ENCODE measurements at places on chromosomes 4 and X.

- no peak for DNase-seq
These were observed 34.2 kb upstream of the ZNF518B start for GRCh38 chr4:10491401-10491800.

- DNase-seq, result no peak
These were observed 5.2 kb downstream of the NLGN4X start for GRCh38 chrX:6223516-6223915.

DNA sequence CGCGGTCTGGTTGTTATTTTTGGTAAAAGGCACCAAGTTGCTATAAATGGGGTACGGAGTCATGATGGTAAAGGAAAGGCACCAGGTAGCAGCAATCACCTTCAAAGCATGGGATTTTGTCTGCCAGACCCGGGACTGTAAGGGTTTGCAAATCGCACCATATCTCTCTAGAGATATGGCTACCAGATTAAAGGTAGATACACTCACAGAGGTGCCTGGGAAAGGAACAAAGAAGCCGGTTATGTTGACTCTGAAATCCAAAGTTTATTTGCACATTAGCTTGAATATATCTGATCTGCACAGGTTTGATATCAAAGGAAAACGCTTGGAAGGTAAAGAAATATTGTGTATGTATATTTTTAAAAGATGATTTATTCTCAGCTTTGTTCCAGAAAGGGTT is 4.6 kb downstream of the CCKAR start:
- DNase-seq, result no peak

GRCh38 chrX:132505116-132505515 is 16.3 kb upstream of the MBNL3 start:
- no peak for DNase-seq

DNA sequence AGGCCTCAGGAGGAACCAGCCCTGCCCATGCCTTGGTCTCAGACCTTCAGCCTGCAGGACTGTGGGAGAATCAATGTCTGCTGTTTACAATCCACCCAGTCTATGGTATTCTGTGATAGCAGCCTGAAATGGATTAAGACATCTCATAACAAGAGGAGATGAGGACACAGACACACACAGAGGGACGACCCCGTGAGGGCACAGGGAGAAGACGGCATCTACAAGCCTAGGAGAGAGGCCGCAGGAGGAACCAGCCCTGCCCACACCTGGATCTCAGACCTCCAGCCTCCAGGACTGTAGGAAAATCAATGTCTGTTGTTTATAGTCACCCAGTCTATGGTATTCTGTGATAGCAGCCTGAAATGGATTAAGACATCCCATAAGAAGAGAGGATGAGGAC is 3.3 kb downstream of the SLC25A6 start:
- no peak for DNase-seq

DNA sequence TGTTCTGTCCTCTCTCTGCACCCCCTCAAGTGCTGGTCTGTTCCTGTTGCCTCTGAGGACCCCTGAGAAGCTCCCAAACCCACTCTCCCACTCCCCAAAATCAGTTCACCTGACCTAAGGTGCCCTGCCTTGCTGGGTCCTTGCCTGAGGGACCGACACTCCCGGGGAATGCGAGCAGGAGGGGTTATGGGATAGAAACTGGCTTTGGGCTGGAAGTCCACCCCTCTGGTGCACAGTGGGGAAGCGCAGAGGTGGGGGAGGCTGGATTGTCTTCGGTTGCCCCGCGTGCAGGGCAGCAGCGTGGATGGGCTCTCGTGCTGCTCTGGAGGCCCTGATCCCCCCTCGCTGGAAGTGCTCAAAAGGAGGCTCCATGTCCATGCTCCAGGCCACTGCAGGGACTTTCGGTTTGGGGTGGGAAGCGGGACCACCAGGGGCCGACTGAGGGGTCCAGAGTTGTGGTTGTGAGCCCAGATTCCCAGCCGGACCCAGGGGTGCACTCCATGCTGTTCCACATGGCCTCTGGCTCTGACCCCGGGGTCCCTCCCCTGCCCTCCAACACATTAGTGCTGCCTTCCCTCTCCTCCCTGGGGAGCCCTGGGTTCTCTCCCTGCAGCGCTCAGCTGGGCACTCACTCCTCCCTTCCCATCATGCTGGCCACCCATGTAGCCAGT is 7.6 kb downstream of the SORCS2 start:
- no peak for DNase-seq
